ENCODE measurements at places on chromosomes 5 and 9.
A peak's percentile ranks its signal among the peaks of the same experiment; 100 is the strongest.

GRCh38 chr5:142015781-142016533 lies 3.1 kb upstream of the GNPDA1 start:
- DNase-seq = no peak

DNA sequence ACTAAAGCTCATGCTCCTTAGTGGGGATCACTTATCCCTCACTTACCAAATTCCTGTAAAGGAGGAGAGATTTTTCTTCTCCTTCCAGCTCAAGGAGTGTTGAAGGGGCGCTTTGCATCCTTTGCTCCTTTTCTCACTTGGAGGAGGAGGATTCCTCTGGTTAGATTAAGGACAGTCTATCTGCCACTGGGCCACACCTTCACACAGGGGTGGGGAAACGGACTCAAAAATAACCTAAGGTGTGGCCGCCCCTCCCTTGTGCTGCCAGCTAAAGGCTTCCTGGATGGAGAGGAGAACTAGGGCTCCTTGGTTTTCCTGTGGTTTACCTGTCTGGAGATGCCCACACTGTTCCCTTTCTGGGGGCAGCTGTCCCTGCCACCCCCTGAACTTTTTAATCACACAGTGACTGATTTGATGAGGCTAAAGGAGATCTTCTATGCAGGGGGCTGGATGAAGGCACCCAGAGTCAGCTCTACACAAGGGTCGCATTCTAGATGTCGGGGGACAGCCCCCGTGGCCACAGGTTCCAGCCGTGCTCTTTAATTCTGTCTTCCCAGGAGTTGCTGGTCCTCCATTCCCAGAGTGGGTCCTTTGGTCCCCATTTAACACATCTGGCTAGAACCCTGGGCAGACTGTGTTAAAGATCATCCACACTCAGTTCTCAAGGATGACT lies 14.4 kb downstream of the GLRX start:
- DNase-seq = no peak

DNA sequence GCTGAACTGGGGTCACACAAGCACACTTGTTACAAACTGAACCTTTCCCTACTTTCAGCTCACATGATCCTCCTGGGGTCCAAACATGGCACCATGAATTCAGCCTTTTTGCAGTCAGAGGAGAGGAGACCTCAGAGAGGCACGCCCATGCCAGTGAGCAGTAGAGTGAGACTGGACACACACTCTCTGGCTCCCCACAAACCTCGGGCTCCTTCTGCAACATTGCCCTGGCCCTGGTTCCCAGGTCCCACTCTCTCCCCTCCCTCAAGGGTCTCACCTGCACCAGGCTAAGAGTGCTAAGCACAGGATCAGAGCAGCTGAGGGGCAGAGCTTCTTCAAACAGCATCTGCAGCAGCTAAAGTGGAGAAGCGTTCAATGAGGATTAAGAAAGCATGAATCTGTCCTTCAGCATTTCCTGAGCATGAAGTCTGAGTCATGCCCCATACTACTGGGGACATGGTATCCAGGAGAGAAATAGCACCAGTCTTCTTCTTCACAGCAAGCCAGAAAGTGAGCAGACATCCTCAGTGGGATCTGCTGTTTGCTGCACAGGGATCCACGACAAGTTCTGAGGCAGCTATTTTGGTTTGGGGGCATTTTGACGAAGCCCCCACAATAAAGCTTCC lies 27.2 kb downstream of the SLC35A4 start:
- DNase-seq = no peak

- no peak for DNase-seq
Measured at GRCh38 chr9:84897362-84898094, 228.0 kb downstream of the NTRK2 start.

- no peak for DNase-seq
Measured at GRCh38 chr9:133845440-133845839, 107.3 kb upstream of the SARDH start.

DNA sequence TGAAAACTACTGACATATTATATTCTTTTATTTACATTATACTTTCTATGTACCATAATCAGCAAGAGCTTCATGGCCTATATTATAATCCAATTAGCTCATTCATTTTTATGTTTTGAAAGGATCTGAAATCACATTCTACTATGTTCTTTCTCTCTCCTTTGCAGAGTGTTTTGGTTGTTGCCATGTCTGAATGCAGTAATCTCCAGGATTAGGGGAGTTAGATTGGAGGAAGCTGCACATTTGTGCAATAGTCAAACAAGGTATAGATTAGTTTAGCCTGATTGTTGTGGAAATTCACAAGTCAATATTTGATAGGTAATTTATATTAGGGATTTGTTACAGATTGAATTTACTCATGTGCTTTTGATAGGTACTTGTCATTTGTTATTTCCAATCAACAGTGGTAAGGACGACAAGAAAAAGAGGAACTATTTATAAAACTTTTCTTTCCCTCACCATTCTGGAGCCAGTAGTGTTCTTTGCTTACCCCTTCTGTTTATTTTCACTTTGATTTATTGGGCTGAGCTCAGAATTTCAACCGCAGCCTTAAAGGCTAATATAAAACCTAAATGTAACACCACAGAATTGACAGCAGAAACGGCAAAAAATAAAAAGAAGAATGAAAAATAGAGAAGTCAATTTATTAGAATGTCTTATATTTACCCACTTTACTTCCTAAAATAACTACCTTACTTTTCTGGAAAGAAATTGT lies 597.0 kb downstream of the CHSY3 start:
- no peak for DNase-seq

DNA sequence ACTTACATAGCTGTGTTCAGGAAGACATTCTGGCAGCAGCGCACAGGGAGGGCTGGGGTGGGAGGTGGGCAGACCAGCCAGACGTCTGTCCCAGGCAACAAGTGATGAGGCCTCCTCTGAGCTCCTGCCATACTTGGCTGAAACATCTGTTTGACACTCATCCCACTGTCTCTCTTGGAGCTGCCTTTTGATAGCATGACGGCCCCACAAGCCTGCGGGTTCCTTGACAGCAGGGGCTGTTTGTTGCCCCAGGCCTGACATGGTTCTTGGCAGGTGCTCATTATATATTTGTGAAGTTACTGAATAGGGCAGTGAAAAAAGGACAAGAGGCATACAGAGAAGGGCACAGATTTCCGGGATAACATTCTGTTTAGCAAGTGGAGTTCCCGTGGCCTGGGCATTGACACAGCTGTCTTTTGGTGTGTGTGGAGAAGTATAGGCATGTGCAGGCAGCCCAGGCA lies 22.2 kb upstream of the B4GALT1 start:
- no peak for DNase-seq

DNA sequence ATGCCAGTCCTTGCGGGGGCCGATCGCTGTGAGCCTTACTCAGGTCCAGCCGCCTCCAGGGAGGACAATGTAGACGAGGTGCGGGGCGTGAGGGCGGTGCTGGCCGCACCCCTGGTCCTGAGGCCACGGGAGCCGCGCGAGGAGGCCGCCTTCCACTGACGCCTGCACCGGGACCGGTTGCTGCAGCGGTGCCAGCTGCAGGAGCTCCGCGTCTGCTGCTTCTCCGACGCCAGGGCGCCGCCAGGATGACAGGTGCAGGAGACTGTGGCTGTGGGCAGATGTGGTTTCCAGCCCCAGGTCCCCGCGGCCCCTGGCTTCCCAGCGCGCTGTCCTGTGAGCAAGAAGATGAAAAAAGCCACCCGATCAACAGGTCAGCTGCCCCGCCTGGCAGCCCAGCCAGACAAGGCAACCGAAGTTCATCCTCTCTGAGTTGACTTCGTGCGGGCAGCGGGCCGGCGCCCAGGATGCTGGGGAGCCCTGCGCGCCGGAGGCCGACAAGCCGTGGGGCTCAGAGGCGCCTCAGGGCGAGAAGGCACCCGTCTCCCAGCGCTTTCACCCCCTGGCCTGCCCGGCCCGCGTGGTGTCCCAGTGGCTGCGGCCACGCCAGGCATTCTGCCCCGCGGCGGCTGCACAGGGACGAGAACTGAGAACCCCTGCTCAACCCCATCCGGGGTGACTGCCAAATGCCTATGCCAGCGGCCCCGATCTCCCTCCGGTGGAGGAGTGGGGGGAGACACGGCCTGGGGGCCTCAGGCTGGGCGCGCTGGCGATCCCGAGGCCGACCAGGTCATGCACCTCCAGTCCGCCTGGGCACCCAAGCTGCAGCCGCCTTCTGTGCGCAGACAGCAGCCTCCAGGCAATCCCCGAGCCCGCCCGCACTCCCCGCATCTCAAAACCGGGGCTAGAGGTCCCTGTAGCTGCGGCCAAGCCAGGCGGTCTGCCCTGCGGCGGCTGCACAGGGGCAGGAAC lies 43.4 kb upstream of the BICD2 start:
- peak; percentile 34 for DNase-seq

GRCh38 chr9:2134391-2134790 lies 119.2 kb downstream of the SMARCA2 start:
- no peak for DNase-seq

DNA sequence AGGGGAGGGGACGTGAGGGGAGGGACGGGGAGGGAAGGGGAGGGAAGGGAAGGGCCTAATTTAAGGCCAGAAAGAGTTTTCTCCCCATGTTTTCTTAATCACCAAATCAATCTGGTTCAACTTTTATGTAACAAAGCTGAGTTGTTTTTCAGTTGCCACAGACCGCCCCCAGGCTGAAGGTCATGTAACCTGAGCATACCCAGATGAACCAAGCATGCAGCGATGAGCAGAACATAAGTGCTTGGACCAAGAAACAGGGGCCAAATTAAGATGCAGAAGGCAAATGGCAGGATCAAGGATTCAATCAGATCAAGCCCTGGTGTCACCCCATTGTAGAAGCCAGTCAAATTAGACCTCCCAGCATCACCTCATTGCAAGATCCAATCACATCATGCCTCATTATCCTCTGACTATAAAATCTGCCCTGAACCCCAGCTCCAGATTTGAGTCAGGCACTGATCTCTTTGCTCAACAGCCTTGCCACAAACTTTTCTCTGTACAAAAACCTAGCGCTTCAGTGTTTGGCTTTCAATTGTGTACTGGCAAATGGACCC lies 113.5 kb upstream of the TNPO1 start:
- DNase-seq = no peak

DNA sequence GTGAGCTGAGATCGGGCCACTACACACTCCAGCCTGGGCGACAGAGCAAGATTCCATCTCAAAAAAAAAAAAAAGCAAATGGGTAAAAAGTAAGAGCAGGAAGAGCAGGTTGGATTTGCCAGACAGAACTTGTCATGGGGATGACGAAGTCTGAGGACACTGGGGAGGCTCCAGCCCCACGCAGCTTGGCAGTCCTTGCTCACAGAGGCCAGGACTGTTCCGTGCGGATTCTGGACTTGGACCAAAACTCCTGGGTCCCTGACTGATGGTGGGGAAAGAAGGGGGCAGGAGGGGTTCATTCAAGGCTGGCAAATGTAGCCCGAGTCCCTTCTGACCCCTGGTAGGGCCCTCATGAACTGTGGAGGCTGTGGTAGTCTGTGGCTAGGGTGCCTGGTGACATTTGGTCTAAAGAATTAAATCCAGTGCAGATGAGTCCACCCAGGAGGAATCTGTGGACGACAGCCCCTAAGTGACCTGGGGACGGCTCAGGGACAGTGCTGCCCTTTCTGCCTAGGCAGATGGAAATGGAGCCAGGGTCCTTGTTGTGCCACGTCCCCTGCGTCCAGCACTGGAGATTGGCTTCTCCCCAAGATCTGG lies 3.1 kb downstream of the FGD3 start:
- DNase-seq = no peak

GRCh38 chr5:143311428-143311827 lies 92.1 kb downstream of the NR3C1 start:
- no peak for DNase-seq
